ENCODE measurements at places on chromosomes 12 and 14. TPM values are rescaled to one million over a fixed set of nuclear protein-coding genes. Genes with fewer than 3 reads are reported as not detected.

KRT72 gene
- total RNA-seq = not detected

RNFT2 gene
- 18.0 TPM for total RNA-seq

LUM gene
- 151 TPM for total RNA-seq

CCDC184 gene
- total RNA-seq = 0.29 TPM

IL26 gene
- not detected for total RNA-seq

ANKRD33 gene
- total RNA-seq = not detected

All from placental pericyte (primary cell).